Stimulated activated CD8-positive, alpha-beta memory T cell treated with anti-CD3 and anti-CD28 coated beads, Interleukin-15, amount 100 ng/mL, for 4 hours (primary cell): ENCODE measurements at places on chromosomes 11 and 22.

GRCh38 chr11:1642288-1643145 is 12.9 kb downstream of the KRTAP5-5 start:
- no peak for DNase-seq

GRCh38 chr11:2309251-2310072 is 7.6 kb downstream of the TSPAN32 start:
- no peak for DNase-seq

DNA sequence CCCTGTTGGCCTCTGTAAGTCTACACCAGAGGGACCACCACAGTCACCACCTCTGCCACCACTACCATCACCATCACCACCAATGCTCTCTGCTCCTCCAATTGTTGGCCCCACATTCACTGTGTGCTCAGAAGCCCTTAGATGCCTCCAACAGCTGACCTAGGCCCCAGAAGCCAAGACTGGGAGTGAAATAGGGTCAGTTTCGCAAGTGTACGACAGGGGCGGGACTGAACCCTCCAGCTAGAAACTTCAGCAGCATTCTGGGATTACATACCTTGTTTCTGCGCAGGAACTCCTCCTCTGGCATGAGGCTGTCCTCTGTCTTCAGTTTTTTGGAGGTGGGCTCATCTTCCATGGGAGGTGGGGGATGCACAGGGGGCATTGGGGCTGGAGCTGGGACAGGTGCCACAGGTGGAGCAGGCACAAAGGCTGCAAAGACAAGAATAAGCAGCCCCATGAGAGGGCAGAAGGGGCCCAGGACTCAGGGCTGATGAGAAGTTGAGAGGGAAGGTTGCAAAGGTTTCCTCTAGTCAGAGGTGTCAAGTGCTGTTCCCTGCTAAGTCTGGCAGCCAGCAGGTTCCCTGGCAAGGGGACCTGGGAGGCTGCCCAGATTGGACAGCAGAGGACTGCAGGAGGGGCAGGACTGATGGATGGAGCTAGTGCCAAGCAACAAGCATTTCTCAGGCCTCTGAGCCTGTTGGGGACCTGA is 10.2 kb upstream of the TBC1D10A start:
- no peak for DNase-seq

- DNase-seq, result no peak
These were observed 12.4 kb upstream of the ARFGAP3 start for GRCh38 chr22:42869463-42869862.

DNA sequence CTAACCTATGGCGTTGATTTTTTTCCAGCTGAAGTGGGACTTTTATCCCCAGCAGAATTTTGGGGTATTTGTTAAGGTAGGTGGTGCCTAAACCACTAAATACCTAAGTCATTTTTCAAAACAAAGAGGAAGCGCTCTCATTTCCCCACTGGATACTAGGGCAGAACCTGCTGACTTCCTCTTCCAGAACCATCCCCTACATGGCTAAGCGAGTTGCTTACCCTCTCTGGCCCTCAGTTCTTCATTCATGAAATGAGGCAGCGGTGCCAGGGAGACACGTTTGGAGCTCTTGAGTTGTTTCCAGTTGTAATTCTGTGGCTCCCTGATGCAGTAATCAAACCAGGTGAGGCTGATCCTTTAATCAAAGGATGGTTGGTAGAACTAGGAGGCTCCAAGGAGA is 10.0 kb upstream of the MTMR3 start:
- no peak for DNase-seq

GRCh38 chr11:65211293-65212105 is 29.8 kb downstream of the CAPN1 start:
- no peak for DNase-seq
